ENCODE measurements at places on chromosomes 6 and 20. TPM values are rescaled to one million over a fixed set of nuclear protein-coding genes. Genes with fewer than 3 reads are reported as not detected.

Gene TAP1
- 29.6 TPM for total RNA-seq

Gene TINAG
- total RNA-seq, result 2.2 TPM

Gene CST5
- total RNA-seq, result not detected

Gene WFDC5
- total RNA-seq, result not detected
